Activated T-helper 1 cell treated with Interleukin-2 at 50 U/mL for 16 hours (primary cell): ENCODE measurements at places on chromosomes 16 and 17.

DNA sequence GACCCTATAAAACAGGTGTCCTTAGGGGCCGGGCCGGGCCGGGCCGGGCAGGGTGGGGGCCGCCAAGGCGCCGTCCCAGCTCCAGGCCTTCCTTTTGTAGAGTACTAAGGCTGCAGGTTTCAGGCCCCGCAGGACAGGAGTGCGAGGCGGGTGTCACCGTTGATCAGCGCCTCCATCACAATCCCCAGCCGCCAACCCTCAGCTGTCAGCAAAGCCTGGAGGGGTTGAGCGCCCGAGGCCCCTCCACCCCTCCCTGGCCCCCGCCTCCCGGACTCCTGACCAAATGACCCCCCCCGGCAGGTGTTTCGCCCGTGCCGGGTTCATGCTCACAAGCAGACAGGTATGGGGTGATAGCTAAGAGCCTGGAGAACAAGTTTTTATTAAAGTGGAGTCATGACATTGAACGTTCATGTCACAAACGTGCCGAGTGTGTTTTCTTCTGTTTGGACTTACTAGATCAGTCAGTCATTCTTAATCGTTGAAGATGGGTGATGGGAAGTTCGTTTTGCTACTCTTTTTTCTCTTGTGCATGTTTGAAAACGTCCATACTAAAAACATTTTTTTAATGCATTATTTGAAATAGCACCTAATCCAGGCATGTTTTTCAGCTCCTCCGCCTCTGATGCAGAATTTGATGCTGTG, 534 bp downstream of the ARL2BP start:
- no peak for DNase-seq

- no peak for DNase-seq
These were observed 528.0 kb downstream of the MAF start for GRCh38 chr16:79072517-79072916.

- no peak for DNase-seq
These were observed 151.3 kb upstream of the CNTNAP4 start for GRCh38 chr16:76125871-76126270.

GRCh38 chr17:47966079-47966519, 4.8 kb upstream of the CDK5RAP3 start:
- DNase-seq: no peak

DNA sequence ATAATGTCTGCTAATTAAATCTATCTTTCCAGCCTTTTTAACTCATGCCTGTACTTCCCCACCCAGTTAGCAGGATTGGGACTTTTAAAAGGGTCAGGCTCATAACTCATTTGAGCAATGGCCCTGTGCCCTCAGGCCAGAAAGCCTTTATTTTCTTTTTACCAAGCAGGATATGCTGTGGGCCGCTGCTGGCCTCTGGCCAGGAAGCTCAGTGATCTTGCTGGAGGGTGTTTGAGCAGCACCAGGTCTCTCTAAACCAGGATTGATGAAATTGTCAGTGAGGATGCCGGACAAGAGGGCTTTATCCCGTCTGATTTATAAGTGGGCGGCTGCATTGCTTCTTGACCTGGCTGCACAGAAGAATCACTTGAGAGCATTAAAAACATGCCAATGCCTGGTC, 187.8 kb downstream of the RAB11FIP4 start:
- DNase-seq: no peak

- DNase-seq: no peak
These were observed 11.1 kb upstream of the CLEC18A start for GRCh38 chr16:69939821-69940585.
